ENCODE measurements at places on chromosomes 3 and 15.

DNA sequence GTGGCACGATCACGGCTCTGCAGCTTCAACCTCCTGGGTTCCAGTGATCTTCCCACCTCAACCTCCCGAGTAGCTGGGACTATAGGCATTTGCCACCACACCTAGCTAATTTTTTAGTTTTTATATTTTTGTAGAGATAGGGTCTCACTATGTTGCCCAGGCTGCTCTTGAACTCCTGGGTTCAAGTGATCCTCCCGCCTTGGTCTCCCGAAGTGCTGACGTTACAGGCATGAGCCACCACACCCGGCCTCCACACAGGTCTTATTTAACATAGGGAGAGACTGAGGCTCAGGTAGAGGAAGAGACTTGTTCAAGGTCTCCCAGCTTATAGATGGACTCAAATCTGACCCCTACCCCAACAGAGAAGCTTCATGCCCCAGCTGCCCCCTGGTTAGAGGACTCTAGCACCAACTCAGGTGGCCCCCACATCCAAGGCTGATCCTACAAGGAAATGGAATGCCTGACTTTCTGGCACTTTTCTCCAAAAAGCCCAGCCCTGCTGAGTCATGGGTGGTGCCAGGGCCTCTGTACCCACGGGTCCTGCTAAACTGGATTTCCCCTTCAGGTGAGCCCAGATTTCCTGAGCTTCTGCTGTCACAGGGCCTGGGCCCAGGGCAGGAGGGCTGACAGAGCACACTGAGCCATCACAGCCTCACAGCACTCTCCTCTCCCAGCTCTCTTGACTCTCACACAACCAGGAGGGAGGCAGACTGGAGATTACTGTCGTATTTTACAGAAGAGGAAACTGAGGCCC lies 5.6 kb downstream of the TMEM40 start:
- DNase-seq: no peak

- DNase-seq: no peak
Observed at GRCh38 chr3:72517921-72518424, 330.3 kb downstream of the SHQ1 start.

DNA sequence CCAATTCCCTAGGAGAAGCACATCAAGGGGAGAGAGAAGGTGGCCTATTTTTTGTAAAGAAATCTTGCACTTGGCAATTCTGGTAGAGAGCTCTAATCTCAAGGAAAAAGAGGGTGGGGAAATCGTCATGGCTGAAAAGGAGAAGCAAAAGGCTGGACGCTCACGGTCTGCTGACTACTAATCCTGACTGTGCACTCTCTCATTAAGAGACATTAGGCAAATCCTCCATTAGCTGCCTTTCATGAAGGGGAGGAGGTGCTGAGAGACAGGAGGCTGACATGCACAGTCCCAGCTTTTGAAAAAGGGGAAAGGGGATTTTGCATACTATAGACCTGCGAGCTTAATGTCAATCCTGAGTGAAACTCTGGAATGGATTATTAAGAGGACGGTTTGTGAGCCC lies 170.0 kb downstream of the NR2F2 start:
- no peak for DNase-seq

- DNase-seq: no peak
Observed at GRCh38 chr3:47890126-47890827, 87.3 kb downstream of the DHX30 start.

DNA sequence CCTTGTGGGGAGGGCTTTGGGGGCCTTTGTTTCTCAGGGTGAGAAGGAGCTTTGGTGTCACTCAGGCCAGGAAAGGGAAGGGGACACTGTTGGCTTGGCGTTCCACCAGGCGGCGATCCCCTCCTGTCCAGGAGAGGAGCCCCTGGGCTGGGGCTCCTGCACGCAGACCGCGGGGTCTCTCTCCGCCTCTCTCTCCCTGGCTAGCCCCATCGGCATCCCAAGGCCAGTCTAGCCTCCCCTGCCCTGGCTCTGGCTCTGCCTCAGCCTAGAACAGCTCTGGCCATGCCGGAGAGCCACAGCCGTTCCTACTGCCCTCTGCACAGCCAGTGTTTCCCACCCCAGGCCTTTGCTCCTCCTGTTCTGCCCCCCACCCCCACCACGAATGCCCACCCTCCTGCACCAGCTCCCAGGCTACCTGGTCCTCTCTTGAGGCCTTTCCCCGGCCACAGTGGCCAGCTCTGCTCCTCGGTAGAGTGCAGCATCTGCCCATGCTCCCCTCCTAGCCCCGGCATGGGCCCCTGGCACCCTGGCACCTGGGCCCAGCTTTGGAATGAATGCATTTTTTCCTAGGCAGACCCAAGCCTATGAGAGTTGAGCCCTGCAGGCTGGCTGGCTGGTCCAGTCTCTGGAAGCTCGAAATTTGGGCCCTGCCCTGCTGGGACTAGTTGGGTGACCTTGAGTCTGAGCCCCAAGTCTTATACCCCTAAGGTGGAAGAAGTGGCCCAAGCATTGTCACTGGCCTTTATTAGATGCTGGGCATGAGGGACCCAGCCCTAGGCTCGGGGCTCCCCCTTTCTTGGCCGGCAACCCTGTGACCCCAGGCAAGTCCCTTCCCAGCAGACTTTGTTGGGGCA lies 2.4 kb downstream of the PLXNA1 start:
- DNase-seq: no peak

Measured in activated CD4-positive, alpha-beta T cell treated with anti-CD3 and anti-CD28 coated beads, Interleukin-10, Interleukin-2, amounts not matched to agents 100 ng/mL and 50 ng/mL, durations not matched to agents 16 hours and 8 hours (primary cell).